NB4 (cell line): ENCODE measurements at places on chromosomes 7 and 10.

DNA sequence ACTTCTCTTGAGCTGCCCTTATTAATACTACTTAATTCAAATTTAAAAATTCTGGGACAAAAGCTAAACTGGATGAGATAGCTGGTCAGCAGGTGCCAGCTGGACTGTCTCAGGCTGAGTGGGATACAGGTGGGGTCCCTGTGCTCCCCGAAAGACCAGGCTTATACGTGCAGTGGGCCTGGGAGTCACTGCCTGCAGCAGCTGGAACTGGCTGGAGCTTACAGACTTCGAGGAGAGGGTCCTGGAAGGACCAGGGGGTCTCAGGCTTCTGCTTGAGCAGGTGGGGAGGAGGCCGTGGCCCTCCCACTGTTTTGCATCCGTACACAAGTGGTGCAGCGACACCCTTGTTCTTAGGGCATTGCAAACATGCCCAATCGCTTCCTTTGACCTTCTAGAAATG is 203.7 kb downstream of the GLRX3 start:
- DNase-seq = no peak

DNA sequence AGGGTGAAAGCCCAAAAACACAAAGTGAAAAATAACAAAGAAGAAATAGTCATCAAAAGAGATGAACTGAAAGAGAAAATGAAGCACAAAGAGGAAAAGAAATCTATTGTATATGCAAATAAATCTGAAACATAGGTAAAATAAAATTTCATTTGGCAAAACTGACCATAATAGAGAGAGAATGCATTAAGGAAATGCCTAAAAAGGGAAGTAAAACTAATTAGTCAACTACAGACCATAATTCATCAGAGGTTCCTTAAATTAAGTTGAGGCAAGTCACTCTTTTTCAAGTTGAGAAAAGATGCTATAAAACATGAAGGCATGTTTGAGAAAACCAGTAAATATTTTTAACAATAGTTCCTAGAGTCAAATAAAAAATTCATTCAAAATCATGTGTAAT is 233.3 kb downstream of the LRRN3 start:
- DNase-seq = peak; percentile 33

- DNase-seq = no peak
Observed at GRCh38 chr10:9834434-9834833, 1183.2 kb upstream of the CELF2 start.

DNA sequence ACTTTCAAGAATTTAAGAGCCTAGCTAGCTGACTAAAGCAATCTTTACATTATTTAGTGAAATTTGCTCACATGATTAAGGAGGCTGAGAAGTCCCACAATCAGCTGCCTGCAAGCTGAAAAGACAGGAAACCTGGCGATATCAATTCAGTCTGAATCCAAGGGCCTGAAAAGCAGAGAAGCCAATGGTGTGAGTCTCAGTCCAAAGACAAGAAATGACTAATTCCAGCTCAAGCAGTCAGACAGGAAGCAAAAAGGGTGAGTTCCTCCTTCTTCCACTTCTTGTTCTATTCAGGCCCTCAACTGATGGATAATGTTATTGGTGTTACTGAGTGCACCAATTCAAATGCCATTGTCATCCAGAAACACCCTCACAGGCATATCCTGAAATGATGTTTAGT is 1231.6 kb upstream of the CELF2 start:
- DNase-seq = no peak

DNA sequence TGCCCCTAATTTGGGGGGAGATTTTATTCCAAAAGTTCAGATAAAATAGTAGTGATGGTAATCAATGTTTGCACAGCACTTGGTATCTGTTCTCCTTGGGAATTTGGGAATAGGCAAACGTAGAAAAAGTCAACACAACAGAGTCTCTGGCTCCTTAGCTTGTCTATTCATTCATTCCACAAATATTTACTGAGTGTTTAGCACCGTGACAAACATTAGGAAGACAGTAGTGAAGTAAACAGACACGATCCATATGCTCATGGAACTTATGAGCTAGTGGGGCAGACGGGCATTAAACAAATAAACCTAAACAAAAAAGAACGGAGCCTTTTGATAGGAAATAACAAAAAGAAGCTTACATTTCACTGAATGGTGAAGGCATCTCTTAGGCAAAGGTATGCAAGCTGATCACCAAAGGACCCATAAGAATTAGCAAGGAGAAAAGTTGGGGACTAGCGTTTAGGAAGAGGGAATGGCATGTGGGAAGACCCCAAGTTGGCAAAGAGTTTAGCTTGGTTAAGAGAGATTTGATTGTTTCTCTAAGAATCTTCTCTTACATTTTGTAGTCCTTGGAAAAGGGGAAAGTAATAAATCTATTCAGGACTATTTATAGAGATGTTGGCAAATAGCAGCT is 243.9 kb upstream of the NPY start:
- no peak for DNase-seq

DNA sequence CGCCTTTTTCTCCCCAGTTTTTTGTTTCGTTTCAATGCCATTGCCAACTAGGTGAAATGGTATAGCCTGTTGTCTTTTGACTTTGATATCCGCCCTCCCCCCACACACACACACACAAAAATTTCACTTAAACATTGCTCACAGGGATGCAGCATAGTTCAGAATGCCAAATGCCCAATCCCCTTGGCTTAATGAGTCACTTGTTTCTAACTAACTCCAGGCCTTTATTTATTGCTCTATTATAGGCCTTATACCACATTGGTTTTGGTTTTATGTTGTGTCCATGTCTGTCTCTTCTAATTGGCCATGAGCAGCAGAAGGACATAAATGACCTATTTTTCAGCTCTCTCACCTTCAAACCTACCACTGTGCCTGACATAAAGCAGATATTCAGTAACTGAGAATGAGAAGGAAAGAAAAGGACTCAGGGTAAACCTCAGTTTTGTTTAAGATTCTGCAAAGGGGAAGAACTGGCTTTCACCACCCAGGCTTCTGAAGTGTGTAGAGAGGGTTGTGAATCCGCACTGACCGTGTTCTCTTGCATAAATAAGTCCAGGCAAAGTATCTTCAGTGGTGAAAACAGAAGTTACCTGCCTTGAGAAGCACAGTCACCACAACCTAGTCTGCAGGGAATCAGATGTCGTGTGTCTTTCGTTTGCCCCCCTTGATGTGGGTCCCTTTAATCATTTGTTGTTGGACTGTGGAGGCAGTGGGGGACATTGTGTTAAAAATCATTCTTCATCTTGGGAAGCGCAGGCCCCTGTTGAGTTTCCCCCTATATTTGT is 139.8 kb downstream of the CELF2 start:
- no peak for DNase-seq

- peak; percentile 61 for DNase-seq
Observed at GRCh38 chr7:127792528-127793342, 140.7 kb downstream of the SND1 start.

- no peak for DNase-seq
Observed at GRCh38 chr10:132990684-132991545, 48.5 kb upstream of the CFAP46 start.

DNA sequence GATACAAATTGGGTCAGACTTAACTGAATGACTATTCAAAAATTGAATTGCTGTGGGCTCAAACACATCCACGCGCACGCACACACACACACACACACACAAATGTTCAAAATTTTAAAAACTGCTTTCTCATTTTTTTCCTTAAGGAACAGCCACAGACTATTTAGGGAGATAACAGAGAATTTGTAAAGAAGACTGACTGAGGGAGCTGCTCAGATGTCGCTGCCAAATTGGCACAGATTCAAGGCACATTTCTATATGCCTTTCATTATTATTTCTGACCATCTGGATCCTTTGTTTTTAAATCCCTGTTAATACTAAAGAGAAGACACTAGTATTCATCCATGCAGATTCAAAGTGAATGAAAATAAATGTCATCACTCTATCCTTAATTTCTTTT is 154.8 kb downstream of the DGKB start:
- DNase-seq = no peak

GRCh38 chr7:909358-910329 is 33.3 kb downstream of the GET4 start:
- peak; percentile 39 for DNase-seq

- DNase-seq = no peak
Observed at GRCh38 chr7:155835446-155836215, 23.4 kb upstream of the SHH start.

DNA sequence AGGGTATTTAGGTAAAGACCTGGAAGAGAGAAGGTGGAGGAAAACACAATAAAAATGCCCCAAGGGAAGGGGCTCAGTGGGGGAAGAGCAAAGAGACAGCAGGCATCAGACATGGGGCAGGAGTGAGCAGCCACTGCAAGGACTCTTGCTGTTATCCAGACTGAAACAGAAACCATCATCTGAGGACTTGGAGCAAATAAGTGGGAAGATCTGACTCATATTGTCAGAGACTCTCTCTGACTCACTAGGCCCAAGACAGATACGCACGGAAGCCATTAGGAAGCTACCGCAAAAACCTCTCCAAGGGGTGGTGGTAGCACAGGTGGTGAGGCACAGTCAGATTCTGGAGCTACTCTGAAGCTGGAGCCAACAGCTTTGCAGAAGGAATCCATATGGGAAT is 110.7 kb downstream of the RNF32 start:
- no peak for DNase-seq

- DNase-seq = no peak
Observed at GRCh38 chr10:36087006-36088005, 445.2 kb upstream of the FZD8 start.

DNA sequence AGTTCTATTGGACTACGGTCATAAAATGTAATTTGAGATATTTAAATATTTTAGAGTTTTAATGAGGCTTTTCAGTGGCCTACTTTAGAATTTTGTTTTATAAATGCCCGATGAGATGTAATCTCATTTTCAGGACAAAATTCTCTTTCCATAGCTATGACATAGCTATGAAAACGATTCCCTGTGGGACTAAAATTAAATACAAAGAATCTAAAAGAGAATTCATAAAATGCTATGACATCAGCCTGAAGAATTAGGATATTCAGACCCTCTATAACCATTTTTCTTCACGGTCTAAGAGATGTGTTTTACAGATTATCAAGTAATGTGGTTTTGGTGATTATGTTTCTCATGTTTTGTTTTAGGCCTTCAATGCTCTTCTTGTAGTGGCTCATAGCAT is 48.2 kb upstream of the ODAD2 start:
- no peak for DNase-seq

GRCh38 chr10:114565066-114565465 is 93.0 kb downstream of the ABLIM1 start:
- no peak for DNase-seq

DNA sequence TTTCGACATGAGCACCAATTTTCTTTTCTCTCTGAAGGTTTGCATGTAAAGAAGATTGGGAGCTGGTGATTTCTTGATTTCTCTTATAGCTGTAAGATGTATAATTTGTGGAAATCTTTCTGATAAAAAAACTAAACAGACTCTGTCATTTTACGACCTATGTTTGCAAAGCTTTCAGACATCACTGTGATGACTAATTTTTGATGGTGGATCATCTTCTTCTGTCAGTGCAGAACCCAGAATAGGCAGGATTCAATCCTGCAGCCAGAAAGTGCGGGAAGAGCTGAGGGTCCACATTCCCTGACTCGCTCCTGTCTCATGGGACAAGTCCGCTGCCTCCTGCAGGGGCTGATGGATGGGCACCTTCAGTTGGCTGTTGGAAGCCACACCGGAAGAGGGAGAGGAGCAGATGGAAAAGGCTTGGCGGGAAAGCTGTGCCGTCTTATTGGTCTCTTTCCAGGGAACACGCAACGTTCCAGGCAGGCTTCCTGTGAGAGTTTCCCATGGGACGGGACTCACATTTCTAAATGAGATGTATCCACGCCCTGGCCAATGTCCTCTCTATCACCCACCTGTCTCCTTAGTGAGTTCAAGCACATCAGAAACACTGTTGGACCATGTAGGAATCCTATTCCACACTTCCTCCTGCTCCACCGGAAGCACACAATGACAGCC is 186.9 kb downstream of the PRPF18 start:
- DNase-seq = no peak

GRCh38 chr10:5964736-5965135 is 12.6 kb downstream of the IL15RA start:
- DNase-seq = no peak

GRCh38 chr7:18087687-18088078 is 60.0 kb upstream of the PRPS1L1 start:
- DNase-seq = no peak

GRCh38 chr10:84613336-84614021 is 285.1 kb downstream of the CCSER2 start:
- peak; percentile 49 for DNase-seq

GRCh38 chr7:49631071-49631815 is 142.2 kb upstream of the VWC2 start:
- DNase-seq = no peak

GRCh38 chr10:69123306-69123746 is 652 bp upstream of the VPS26A start:
- no peak for DNase-seq

- DNase-seq = no peak
Observed at GRCh38 chr7:39260279-39260844, 282.7 kb downstream of the POU6F2 start.

- no peak for DNase-seq
Observed at GRCh38 chr10:15211464-15211979, 43.0 kb upstream of the NMT2 start.

DNA sequence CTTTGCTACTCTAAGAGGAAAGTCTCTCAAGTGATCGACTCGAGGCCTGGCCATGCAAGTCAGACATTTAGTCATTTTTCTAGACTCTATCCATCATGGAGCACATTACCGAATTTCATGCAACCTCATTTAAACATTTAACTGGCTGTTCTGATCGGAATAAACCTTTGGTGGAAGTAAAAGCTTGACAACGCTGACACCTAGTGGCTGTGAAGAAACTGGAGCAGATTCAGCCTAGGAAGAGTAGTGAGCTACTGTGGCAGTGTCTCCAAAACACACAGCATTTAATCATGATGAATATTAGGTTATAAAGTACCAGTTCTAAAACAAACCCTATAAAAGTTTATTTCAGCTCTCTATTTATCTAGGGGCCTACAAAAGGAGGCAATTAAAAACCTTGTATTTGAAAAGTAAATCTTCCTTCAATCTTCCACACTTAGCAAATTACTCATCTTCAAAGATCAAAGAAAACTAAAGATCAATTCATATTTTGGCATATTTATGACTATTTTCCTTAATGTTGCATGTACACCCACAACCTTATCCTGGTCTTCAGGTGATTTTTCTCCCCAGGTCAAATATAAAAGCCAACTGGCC is 175.0 kb downstream of the CTNNA3 start:
- DNase-seq = peak; percentile 70

DNA sequence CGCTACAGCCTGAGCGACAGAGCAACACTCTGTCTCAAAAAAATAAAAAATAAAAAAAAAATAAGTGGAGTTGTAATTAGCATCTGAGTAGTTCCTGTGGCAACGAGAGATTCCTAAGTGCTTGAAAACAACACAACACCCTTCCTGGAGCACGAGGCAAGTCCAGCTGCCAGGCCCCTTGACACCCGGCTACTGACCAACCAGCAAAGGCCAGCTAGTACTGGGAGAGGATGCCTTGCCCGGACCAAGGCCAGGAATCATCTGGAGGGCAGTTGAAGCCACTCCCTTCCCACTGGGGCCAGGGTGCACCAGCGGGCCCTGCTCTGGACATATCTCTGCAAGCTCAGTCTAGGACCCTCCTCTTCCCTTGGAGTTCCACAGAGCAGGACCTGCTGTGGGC is 536 bp downstream of the C10orf105 start:
- DNase-seq = no peak
